Breast epithelium (tissue), 4 donors: ENCODE measurements at places on chromosomes 16 and 17. TPM values are rescaled to one million over a fixed set of nuclear protein-coding genes. Genes with fewer than 3 reads are reported as not detected.
A peak's percentile ranks its signal among the peaks of the same experiment; 100 is the strongest.

GRCh38 chr17:21425736-21426135 is 49.6 kb downstream of the KCNJ12 start:
- DNase-seq = no peak

DNA sequence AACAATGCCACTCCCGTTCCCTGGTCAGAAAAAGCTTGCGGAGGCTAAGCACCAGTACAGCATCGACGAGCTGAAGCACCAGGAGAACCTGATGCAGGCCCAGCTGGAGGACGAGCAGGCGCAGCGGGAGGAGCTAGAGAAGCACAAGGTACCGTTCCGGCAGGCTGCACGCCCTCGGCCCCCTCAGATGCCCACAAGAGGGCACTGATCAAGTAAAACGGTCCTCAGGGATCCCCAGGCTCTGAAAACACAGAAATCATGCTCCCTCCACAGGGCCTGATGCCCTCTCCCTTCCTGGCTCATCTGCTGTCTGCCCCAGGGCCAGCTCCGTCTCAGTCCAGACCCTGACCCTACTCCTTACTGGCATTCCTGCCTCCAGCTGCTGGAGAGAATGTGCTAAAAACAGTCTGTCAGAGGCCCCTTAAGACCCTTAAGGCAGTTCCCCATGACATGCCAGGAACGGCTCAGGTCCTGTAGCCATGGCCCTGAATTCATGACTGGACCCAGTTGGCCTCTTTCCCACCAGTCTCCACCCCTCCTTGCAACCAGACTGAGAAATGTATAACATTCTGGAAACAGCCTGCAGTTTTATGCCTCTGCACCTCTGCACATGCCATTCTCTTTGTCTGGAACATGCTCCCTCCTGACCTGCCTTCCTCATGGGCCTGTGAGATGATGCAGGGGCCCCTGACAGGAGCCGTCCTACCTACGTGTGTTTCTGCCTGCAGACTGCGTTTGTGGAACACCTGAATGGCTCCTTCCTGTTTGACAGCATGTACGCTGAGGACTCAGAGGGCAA is 21.8 kb downstream of the DRC3 start:
- DNase-seq = no peak

- DNase-seq = no peak
Observed at GRCh38 chr17:66152756-66153155, 39.2 kb downstream of the CEP112 start.

GRCh38 chr16:55912022-55912421 is 36.8 kb upstream of the CES5A start:
- no peak for DNase-seq

GRCh38 chr17:50598487-50598886 is 36.2 kb upstream of the ABCC3 start:
- no peak for DNase-seq

Gene FBXW10B
- total RNA-seq = 0.48 TPM

DNA sequence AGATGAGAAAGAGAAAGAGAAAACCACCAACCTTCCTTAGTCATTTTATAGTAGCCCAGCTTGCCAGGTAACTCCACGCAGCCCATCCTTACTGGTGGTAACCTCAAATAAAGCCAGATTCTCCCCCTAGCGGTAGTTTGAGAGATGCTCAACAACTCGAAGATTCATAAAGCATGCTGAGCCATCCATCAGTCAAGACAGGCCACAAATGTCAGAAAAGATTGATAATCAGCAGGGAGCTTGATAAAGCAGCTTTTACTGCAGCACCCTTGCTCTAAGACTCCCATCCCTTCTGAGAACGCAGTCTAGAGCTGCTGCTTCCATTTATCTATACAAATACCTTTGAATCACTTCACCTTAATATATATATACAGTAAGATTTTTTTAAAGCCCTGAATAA is 451.5 kb upstream of the HSBP1 start:
- DNase-seq = no peak

DNA sequence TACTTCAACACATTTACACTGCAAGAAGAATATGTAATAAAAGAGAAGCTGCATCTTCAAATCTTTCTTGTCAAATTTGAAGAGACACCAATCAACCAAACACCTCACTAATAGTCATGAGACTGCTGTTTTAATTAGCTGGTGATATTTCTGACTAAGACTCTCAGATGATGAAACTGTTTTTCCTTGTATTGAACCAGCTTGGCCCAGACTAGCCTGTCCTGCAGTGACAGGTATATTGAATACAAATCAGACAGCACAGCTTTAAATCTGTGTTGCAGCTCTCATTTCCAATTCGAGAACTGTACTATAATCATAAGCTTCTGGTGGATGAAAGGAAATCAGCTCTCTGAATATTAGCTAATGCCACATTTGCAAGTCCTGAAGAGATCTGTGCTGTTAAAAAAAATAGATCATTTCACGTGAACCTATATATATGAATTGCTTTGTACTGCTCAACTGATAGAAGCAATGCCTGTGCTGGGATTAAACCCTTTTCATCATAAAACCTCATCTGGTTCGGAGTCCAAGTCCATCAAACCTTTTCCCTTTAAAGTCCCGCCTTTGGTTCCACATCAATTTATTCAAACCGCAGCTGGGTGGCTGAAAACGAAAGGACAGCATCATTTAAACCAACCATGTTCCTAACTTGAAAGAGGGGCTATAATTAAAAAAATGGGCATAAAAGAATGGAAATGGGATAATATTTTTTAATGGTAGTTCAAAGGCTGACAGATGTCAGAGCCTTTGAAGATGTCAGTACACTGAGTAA is 306.2 kb downstream of the CEP112 start:
- DNase-seq = no peak

Gene NPIPB13
- total RNA-seq = 5.9 TPM

Gene HP
- 543 TPM for total RNA-seq

GRCh38 chr17:15651583-15652110 is 32.1 kb upstream of the FBXW10B start:
- DNase-seq = peak; percentile 81

GRCh38 chr17:62617894-62618472 is 9.5 kb upstream of the MRC2 start:
- no peak for DNase-seq

Gene ST6GALNAC2
- 10.5 TPM for total RNA-seq

DNA sequence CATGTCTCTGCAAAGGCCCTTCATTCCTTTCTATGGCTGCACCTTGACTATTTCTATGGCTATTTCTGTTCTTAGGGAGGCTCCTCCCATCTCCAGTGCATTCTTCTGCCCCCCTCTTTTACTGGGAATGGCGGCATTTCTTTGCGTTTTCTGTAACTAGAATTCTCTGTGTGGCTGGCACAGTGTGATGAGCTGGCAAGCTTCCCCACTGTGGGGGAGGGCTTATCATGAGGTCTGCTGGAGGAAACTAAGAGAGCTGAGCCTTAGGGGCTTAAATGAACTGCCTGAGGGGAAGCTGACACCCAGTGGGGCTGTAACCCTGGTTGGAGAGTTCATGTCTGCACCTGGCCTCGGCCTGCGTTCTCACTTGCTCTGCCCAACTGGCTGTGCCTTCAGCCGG is 1.5 kb upstream of the CARD14 start:
- no peak for DNase-seq

- DNase-seq = no peak
Observed at GRCh38 chr16:17155936-17156335, 314.8 kb downstream of the XYLT1 start.

DNA sequence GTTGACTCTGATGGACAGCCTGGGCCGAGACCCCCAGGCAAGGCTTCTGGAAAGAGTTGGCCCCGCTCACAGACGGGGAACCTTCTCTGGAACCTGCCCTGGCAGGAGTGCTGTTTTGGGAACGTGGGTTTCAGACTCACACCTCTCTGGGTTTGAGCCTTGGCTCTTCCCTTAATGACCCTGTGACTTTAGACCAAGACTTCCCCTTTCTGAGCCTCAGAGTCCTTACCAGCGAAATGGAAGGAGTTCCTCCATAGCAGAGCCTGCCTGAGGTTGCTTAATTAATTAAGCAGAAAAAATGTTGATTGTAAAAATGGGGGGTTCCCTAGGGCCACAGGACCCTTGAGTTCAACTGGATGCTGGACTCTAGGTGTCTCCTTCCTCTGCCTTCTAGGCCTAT is 408.2 kb downstream of the SEC14L1 start:
- no peak for DNase-seq

GRCh38 chr17:50165867-50166517 is at the start of gene SGCA:
TSS of gene SGCA (plus strand) at chr17:50166005. CDS start at chr17:50166041, 36 bp downstream.
- no peak for DNase-seq

Gene METTL26
- total RNA-seq = 130 TPM

- DNase-seq = no peak
Observed at GRCh38 chr17:2971851-2972250, 91.6 kb downstream of the OR1D5 start.

Gene HIGD1B
- total RNA-seq = not detected

DNA sequence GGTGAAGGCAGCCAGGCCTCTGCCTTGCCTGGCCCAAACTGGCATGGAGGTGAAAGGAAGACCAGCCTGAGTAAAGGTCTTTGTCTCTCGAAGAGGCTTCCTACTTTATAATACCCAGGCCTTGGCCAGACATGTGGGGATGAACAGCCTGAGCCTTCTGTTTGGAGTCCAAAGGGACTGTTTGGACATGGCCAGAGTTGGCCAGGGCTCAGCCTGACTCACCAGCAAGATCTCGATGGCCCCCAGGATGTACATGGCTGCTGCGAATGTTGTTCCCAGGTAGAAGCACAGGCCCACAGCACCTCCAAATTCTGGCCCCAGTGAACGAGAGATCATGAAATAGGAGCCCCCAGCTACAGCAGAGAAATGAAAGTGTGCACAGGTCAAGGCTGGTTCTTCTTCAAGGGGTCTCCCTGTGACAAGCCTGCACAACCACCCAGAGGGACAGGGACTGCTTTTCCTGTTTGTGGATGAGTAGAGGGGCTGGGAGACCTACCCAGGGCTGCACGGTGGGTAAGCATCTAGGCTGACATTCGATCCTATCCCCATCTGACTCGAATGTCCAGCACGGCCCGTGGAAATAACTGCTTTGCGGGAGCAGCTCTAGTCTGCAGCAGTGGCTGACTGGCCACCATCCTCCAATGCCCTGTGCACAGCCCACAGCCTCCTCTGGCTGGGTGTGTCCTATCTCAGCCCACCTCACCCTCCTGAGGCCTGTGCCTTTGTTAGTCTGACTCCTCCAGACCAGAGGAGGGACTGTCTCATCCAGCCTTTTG is 10.7 kb upstream of the LCAT start:
- no peak for DNase-seq

Gene ACSM5
- total RNA-seq = 8.8 TPM

GRCh38 chr17:83152745-83153611 is 73.6 kb downstream of the METRNL start:
- peak; percentile 49 for DNase-seq

GRCh38 chr17:65320820-65321219 is 183.7 kb downstream of the RGS9 start:
- DNase-seq = no peak

GRCh38 chr16:3816326-3816725 is 64.2 kb downstream of the CREBBP start:
- DNase-seq = no peak

DNA sequence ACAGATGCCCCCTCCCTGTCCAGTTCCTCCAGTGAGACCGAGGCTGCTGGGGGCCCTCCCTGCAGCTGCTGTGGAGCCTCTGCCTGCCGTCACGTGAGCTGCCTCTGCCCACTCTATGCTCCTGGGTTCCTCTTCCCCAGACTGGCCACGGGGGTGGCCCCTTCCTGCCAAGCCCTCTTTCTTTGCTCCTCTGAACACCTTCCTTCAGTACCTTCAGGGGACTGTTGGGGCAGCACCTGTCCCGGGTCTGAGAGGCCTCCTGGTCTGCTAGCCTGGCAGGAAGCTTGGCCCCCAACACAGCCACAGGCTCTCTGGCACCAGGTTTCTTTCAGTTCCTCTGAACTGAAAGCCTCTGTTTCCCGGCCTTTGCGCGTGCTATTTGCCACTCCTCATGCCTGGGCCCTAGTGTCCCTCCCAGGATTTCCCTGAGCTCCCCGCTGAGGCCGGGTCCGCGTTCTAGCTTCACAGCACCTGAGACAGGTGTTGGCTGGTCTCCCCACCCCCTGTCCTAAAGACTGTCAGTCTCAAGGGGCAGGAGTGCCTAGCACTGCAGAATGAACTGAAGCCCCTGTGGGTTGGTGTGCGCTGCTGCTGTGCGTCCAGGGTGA is 6.6 kb upstream of the ATP6V0C start:
- DNase-seq = no peak

Gene TUBB3
- total RNA-seq = 1.6 TPM

DNA sequence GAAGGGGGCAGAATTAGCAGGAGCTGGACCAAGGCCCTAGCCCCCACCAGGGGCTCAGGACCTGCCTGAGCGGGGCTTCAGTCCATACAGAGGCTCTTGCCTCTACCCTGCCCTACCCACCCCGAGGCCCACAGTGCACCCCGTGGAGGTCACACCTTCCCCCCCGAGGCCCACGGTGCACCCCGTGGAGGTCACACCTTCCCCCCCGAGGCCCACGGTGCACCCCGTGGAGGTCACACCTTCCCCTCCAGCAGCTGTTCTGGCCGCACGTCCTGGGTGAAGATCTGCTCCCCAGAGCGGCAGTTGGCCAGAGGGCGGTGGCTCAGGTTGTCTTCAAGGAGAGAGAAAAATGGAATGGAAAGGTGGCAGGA is 11.4 kb downstream of the CASKIN2 start:
- DNase-seq = no peak

GRCh38 chr17:81482673-81483072 is 29.9 kb downstream of the ACTG1 start:
- no peak for DNase-seq

DNA sequence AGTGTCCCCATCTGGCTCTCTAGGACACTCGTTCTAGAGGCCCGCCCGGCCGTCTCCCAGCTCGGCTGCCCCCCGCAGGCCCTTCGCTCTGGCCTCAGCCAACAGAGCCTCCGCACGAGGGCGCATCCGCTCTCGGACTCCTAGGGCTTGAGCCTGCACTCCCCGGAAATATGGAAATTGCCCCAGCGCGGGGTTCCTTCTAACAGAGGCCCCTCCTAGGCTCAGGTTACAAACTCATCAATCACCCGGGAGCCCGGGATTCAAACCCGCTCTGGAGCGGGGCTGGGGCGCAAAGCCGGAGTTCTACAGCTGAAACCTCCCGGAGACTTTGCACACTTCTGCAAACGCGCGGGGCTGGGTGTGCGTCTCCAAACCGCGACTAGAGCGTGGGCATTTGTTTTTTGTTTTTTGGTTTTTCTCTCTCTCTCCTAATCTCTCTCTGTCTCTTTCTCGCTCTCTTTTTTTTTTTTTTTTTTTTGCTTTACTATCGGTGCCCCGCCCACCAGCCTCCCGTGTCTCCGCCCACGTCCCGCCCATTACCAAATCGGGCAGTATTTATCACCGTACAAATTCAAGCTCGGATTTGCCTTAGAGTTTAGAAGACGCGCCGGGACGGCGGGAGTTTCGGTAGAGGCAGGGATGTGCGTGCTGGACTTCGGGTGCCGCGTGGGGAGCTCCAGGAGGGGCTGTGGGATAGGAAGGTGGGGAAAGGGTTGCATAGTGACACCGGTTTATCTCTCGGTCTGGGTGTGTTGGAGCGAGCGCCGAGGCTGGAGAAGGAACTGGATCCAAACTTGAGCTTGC is 2.4 kb upstream of the FOXL1 start:
- DNase-seq = peak; percentile 70

DNA sequence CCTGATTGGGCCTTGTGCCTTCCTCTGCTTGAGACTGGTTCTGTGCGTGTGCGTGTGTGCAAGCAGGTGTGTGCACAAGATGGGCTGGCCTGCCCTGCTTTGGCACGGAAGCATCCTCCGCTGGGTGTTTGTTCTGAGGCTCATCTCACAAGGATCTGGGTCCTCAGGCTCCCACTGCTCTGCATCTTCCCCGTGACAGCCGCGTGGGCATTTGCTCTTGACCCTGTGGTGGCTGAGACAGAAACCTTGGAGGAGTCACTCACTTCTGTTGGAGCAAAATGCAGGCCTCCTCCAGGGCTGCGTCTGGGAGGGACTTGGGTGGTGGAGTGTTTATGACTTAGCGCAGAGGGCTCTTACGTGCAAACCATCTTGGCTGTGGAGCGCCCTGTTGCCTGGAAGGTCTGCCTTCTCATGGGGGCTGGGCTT is 119.2 kb downstream of the RPTOR start:
- no peak for DNase-seq

Gene AXIN1
- 22.6 TPM for total RNA-seq
